Fibroblast of skin of back (primary cell): ENCODE measurements at places on chromosomes 6 and 20.

GRCh38 chr20:23246717-23247664, 103.6 kb upstream of the NXT1 start:
- DNase-seq = no peak

GRCh38 chr6:20266851-20267608, 54.8 kb upstream of the MBOAT1 start:
- DNase-seq = no peak

GRCh38 chr6:147949981-147950622, 392.5 kb upstream of the SASH1 start:
- DNase-seq = peak; percentile 72

DNA sequence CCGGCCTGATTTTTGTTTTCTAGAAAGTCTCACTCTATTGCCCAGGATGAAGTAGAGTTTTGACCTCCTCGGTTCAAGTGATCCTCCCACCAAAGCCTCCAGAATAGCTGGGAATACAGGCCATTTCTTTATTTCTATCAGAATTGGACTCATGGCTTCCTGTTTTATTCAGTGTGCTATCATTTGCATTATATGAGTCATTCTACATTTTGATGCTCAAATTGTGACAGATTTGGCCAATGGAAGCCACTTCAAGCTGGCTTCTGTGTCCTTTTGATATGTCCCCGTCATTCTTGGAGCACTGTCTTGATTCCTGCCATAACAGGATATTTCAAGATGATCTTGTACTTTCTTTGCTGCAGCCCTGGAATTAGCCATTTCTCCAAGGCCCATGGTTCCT, 75.1 kb downstream of the CNBD2 start:
- no peak for DNase-seq

GRCh38 chr20:41005361-41005729, 23.3 kb upstream of the TOP1 start:
- peak; percentile 91 for DNase-seq

- peak; percentile 17 for DNase-seq
Measured at GRCh38 chr6:119683031-119683430, 333.5 kb upstream of the MAN1A1 start.

DNA sequence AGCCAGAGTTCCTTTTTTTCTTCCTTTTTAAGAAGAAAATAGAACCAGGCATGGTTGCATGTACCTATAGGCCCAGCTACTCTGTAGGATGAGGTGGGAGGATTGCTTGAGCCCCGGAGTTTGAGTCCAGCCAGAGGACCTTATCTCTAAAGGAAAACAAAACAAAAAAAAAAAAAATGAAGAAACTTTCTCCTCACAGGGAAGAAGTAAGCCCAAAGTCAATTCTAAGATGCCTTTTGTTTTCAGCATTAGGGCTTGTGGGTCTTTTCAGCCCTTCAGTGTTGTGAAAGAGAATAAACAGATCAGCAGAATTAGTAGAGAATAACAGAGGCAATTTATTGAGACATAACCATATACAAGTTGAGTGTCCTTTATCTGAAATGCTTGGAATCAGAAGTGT, 26.8 kb downstream of the ZNF451 start:
- no peak for DNase-seq

DNA sequence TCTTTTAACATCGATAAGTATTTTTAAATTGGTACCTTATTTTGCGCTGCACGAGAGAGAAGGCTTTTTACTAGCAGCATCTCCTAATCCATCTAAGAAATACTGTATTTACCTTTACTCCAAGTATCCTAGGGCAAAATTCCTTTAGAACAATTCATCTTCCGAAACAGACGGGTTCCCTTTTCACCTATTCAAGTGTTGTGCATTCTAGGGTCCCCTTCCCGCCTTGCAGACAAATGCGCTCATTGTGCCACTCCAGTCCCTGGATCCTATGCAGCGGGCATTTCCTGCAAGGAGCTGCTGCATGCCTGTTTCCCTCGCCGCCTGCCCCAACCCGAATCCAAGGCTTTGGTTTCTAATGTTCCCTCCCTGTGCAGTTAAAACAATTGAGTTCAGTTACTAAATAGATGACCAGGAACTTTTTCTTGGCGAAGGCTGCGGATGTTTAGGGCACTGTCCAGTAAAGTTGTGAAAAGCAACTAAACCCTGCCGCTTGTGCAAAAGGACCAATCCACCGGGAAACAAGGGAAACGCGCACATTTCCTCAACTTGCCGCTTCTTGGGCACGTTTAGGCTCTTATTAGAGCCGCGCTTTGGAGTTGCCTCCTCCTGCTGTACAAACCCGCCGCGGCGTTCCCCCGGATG, 556 bp upstream of the SCAF8 start:
- DNase-seq = peak; percentile 57

DNA sequence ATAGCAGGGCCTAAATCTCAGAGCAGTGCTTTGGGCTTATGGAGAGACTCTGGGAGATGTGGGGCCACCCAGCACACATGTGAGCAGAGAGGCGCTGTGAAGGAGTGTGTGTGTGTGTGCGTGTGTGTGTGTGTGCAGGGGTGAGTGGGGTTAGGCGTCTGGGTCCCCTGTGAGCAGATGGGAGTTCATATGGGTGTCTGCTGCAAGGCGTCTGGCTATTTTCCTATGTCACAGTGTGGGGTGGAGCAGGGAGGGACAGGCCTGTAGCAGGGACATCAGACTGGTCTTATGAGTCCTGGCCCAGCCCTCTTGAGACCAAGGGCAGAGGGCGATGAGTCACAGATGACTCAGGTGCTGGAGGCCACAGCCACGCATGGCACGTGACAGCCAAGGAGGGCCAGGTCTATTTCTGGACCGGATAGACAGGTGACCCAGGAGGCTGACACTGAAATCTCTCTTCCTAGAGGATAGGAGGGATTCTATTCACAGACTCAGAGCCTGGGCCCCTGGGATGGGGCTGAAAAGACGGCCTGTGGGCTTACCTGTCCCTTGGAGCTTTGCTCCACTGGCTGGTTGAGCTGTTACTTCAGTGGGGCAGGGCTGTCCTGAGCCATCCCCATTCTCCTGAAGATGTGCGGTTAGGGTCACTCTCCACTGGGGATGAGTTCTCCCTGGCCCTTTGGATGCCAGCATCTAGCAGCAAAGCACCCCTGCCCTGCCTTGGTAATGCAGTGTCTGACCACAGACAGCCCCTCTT, 28.9 kb downstream of the VEGFA start:
- DNase-seq = peak; percentile 59

DNA sequence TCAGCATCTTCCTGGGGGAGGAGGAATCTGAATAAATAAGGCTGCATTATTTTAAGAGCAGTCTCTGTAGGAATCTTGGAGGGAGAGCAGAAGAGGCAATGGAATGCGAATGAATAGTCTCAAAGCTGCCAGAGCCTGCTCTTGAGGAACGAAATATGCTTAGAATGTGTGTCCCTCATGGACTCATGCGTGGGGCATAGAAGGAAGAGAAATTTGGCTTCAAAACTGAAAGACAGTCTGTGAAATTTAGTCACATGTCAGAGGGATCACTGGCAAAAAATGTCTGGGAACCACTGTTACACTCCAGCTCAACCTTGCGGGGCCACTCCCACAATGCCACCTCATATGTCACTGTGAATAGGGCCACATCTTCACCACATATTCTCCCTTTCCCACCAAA, 95.5 kb downstream of the GJA10 start:
- peak; percentile 99 for DNase-seq

- no peak for DNase-seq
Measured at GRCh38 chr20:10172998-10173655, 45.5 kb upstream of the SNAP25 start.

DNA sequence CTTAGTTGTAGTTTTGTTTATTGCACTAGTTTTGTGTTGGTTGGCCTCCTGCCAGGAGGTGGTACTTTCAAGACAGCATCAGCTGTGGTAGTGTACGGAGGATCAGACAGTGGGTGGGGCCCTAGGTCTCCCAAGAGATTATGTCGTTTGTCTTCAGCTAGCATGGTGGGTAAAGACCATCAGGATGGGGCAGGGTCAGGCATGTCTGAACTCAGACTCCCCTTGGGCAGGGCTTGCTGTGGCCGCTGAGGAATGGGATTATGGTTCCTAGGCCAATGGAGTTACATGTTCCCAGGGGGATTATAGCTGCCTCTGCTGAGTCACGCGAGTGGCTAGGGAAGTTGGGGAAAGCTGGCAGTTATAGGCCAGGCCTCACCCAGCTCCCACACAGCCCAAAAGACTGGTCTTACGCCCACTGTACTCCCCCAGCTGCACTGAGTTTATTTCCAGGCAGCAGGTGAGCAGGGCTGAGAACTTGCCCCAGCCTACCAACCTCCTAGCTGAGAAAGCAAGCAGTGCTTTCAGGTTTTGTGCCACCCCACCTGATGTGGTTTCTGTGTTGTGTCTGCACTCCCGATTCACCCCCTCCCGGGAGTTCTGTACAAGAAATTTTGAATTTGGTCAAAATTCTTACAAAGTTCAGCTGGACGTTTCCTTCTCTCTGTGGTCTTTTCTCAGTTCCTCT, 24.7 kb downstream of the ZSCAN31 start:
- peak; percentile 17 for DNase-seq

DNA sequence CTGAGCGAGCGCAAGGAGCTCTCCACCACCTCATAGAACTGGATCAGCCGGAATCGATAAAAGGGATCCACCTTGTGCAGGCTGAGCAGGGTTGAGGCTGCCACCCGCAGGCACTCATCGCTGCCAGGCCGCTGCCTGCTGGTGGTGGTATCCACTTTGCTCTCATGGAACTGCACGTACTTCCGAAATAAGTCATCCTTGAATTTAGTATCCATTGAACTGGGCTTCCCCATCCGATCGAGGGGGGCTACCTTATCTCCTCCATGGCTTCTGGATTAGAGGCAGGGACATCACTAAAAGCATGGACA, 7.1 kb downstream of the SPATA2 start:
- no peak for DNase-seq

- DNase-seq = peak; percentile 30
Measured at GRCh38 chr6:53032849-53033248, 32.4 kb upstream of the FBXO9 start.

GRCh38 chr20:44219791-44220190, 9.2 kb upstream of the OSER1 start:
- DNase-seq = no peak

GRCh38 chr20:36836591-36837269, 39.2 kb upstream of the TLDC2 start:
- DNase-seq = peak; percentile 62

DNA sequence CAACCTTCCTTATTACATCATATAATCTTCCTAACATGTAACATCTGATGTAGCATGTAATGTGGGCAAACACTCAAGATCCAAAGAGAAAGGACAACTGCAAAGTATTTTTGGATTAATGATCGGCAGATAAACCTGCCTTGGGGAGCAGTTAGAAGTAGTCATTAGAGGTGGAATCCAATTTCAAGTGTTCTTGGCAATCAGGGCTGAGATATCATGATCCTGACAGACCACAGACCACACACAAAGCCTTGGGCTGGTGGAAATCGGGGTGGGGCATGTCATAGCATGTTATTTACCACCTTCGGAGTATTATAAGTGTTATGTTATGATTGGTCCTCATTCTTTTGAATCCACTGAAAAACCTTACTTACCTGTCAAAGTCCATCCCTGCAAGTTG, 16.3 kb downstream of the NCOA5 start:
- no peak for DNase-seq

- DNase-seq = peak; percentile 74
Measured at GRCh38 chr6:4369616-4370015, 234.2 kb upstream of the ECI2 start.

DNA sequence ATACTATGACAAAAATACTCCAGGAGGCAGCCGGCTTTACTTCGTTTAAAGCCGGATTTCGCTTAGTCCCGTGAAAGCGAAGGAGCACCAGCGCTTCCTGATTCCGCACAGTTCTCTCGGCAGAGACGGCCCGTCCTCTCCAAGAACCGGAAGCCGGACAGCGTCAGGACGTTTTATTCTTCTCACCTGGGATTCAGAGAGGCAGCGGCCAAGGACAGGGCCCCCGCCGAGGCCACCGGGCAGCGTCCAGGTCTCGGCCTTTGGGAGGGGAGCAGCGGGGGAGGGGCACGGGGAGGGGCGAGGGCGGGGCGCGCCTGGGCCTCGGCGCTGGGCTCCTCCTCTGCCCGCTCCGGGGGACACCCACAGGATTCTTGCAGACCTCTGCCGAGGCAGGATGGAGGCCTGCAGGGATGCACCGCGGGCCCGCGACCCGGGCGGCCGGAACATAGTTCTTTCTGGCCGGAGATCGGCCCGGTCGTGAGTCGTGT, 2.8 kb upstream of the DIDO1 start:
- peak; percentile 73 for DNase-seq

GRCh38 chr6:129331450-129332138, 378.4 kb downstream of the ARHGAP18 start:
- peak; percentile 83 for DNase-seq

- DNase-seq = no peak
Measured at GRCh38 chr6:100803264-100804045, 77.7 kb downstream of the ASCC3 start.

GRCh38 chr6:54236984-54237383, 71.3 kb upstream of the TINAG start:
- no peak for DNase-seq

- DNase-seq = no peak
Measured at GRCh38 chr6:53027131-53027718, 32.1 kb upstream of the GSTA4 start.

DNA sequence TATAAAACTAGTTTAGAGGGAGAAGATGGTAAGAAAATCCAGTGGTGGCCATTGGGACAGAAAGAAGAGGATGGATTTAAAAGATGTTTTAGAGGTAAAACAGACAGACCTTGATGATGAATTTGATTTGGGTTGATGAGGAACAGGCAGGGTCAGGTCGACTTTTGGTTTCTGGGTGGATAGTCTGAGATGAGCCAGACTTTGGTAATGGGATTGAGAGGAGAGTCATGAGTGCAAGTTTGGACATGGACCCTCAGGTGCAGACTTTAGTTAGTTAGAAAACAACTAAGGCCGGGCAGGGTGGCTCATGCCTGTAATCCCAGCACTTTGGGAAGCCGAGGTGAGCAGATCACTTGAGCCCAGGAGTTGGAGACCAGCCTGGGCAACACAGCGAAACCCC, 257.9 kb downstream of the MAFB start:
- DNase-seq = no peak

DNA sequence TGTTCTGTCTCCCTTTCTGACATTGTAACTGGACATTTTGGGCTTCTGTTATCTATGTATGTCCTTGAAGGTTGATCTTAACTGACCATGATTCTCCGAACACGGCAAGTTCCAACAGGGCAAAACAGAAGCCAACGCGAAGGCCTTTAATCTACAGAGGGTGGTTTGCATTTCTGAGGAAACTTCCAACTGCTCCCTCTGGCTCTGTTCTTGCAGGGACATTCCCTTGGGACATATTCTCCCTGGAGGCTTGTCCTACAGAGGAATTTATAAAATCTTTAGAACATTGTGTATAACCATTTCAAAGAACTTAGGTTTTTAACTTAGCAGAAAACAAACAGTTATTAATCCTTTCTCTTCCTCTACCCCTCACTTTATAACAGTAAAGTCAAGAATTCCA, 189.0 kb upstream of the CDYL start:
- no peak for DNase-seq

DNA sequence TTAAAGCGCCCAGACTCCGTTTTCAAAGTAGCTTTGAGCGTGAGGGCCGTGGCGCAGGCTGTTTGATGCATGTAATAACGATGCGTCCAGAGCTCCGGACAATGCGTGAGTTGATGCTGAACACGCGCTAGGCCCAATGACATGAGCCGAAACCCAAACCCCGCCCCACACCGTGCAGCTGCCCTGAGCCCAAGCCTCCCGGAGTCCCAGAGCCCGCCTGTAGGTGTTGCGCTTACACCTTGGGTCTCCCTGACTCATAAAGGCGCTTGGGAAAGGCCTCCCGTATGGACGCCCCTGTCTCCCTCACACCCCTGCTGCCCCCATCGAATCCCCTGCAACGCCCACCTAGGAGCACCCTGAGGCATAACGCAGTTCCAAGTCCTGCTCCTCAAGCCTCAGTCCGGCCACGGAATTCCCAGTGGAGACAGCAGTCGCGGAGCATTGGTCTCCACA, 87.6 kb downstream of the ERMARD start:
- DNase-seq = no peak
